ENCODE measurements at places on chromosomes 7 and 10.

DNA sequence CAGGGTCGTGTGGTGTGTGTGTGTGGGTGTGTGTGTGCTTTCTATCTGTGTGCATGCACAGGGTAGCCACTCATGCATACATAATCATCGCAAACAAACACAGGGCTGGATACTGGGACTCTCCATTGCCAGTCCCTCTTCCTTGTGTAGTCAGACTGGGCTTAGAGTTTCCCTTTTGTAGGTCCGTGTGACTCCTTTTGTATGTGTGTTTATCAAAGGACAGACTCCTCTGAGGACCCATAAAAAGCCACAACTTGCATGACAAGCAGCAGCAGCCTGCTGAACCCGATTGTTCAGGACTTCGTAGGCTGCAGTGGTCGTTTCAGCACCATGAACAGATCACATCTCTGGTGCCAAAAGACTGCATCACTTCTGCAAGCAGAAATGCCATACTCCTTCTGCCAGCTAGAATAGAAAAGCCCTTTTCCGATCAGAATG is 895 bp downstream of the VSTM2A start:
- peak; percentile 85 for DNase-seq

- no peak for DNase-seq
These were observed 27.3 kb downstream of the AHCYL2 start for GRCh38 chr7:129252128-129252527.

DNA sequence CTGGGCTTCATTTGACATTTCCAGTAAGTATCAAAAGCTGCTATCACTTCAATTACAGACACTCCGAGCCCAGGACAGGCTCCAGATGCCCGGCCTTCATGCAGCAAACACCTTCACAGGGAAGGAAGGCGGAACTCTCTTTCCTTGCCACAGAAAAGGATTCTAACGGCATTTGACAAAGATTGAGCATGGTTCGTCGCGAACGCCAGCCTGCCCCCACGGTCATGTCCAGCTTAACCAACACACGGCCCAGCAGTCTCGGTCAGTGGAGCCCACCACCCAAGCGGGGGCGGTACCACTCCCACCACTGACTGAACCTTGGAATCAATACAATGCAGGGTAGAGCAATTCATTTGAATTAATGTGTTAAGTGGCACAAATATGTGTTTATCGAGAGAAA is 607.2 kb downstream of the DNAJB6 start:
- DNase-seq, result no peak

DNA sequence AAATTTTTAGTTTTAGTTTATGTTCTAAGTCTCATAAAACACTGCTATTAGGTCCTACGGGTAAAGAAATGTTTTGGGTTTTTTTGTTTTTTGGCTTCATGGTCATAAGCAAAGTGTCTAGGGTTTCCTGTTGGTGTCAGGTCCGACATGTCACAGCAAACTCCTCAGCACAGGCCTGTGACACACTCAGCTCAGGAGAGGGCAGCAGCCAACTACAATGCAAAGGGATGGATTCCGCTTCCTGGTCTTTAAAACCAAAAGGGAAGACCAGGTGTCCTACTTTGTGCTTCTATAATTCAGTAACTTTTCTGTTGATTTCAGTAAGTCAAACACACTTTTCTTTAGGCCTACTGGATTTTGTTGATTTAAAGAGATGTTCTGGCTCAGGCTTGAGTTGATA is 83.8 kb upstream of the MACROH2A2 start:
- DNase-seq, result no peak

GRCh38 chr7:80819503-80819902 is 99.3 kb downstream of the SEMA3C start:
- DNase-seq, result no peak

GRCh38 chr7:158933468-158934139 is 77.2 kb downstream of the DYNC2I1 start:
- no peak for DNase-seq

DNA sequence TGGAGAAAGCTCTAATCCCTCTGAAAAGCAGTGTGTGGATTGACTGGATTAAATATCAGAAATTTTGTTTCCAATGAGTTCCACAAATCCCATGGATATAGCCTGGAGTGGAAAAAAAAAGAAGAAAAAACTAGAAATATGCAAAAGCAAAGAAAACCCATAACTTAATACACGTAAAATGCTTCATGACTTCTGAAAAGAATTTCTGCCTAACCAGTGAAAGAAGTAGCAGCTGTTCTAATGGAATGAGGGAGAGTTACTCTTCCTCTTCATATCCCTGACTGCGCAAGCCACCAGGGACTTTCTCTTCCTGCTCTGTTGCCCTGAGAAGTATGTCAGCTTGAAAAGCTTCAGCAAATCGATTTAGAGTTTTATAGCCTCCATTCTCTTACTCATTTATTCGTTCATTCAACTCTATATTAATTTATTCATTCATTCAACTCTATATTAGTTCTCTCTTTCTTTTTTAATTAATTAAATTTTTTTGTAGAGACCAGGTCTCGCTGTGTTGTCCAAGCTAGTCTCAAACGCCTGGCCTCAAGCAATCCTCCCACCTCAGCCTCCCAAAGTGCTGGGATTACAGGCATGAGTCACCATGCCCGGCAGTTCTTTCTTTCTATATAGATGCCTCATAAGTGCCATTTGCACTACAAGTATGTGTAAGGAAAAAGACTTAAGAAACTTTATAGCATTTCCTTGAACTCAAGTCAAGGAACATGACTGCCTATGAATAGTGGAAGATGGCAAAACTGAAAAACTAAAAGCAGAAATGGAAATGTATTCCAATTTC is 447.3 kb upstream of the NRP1 start:
- peak; percentile 56 for DNase-seq

DNA sequence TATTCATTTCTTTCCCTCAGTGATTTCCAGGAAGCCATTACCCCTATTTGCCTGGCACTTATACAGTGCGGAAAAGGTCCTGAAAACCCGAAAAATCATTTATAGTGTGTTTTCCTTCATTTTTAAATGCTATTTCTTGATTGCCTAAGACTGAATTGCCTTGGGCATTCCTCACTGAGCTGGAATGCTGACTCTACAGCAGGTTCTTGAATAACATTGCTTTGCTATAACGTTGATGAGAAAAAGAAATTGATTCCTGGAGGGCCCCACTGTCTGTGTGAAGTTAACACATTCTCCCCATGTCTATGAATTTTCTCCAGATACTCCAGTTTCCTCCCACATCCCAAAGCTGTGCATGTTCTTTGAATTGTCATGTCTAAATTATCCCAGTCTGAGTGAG is 308.5 kb downstream of the EXOC4 start:
- DNase-seq, result no peak

- no peak for DNase-seq
These were observed 5.7 kb downstream of the ANKRD1 start for GRCh38 chr10:90914992-90915765.
